GM23338 (cell line): ENCODE measurements at places on chromosomes 12 and 14.

DNA sequence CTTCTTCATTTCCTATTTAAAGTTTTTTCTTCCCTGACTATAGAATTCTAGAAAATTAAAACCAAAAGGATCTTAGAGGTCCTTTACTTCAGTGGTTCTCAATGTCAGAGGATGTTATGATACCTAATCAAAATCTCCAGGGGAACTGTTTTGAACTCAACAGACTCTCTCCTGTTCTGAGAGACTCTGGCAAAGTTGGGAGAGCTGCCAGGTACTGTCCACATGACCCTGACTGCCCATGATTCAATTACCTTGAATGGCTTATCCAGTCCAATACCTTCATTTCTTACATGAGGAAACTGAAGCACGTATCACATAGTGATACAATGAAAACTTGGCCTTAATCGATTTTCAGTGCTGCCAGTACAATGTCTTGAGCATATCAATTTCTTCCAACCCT, 16.6 kb downstream of the ALKBH1 start:
- DNase-seq = no peak

DNA sequence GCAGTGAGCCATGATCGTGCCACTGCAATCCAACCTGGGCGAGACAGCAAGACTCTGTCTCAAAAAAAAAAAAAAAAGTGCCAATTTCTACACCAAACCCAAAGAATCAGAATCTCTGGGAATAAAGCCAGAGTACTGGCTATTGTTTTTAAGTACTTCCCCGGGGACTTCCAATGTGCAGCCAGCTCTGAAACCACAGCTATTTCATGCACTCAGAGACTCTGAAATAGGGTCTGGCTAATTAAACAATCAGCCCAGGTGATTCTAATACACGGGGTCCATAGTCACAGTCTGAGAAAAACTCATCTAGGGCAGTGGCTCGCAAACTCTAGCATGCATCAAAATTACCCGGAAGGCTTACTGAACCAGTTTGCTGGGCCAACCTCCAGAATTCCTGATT, 56.3 kb downstream of the SIX6 start:
- DNase-seq = no peak

- DNase-seq = no peak
These were observed 343.1 kb downstream of the FLRT2 start for GRCh38 chr14:85873006-85873405.

DNA sequence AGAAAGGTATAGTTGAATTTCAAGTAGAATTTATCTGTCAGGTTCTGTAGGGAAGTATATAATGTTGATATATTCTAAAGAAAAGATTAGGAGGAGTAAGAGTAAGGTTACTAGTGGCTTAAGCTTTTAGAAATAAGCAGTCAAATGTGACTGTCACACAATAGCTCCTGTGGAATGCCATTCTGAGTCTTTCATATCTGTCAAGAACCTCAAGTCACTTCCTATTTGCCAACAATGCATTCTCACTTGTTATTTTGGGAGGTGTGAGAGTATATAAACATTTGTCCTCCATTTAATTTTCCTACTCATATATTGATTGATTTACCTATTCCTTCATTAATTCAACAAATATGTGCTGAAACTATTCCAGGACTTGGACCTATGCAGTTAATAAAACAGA, 11.7 kb downstream of the CLEC9A start:
- DNase-seq = no peak

DNA sequence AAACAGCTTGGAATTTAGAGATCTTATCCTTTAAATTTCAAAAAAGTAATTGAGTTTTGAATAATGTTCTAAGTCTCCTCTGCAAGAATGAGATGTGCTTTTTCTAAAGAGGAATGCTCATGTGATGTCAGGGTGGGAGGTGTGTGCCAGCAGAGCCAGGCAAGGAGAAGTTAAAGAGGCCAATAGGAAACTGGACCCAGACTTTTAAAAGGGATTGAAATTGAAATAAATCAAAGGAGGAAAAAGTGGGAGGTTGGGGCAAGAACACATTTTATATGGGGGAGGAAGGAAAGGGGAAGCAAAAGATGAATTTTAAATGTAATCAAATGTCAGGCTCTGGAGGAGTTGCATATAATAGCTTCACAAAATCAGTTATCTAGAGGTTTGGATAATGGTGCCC, 126.1 kb downstream of the FIGNL2 start:
- DNase-seq = no peak

DNA sequence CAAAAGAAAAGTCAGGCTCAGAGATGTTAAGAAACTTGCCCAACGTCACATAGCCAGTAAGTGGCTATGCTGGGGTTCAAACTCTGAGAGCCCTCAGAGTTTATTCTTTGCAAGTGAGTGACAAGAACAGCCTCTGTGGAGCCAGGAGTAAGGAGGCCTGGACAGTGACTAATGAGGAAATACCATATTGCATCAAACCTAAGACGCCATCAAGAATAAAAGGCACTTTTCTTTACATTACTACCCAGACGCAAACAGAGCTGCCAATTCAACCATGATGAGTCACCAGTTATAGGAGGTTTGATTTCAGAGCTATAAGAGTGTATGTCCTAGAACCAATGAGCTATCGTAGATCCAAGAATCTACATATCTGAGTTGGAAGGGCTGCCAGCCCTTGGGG, 9.4 kb downstream of the TNFRSF1A start:
- no peak for DNase-seq

- DNase-seq = peak; percentile 13
These were observed 81.4 kb downstream of the KIF26A start for GRCh38 chr14:104219731-104220214.

DNA sequence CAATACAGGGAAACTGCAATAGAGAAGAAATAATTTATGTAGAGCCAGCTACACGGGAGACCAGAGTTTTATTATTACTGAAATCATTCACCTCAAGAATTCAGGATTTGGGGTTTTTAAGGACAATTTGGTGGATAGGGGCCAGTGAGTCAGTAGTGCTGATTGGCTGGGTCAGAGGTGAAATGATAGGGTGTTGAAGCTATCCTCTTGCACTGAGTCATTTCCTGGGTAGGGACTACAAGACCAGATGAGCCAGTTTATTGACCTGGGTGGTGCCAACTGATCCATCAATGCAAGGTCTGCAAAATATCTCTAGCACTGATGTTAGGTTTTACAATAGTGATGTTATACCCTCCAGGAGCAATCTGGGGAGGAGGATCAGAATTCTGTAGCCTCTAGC, 486.3 kb downstream of the LRIG3 start:
- DNase-seq = no peak
